ENCODE measurements at places on chromosomes 1 and 21. TPM values are rescaled to one million over a fixed set of nuclear protein-coding genes. Genes with fewer than 3 reads are reported as not detected.
A peak's percentile ranks its signal among the peaks of the same experiment; 100 is the strongest.

GRCh38 chr1:193104502-193104906, 710 bp downstream of the GLRX2 start:
- DNase-seq: peak; percentile 85

DNA sequence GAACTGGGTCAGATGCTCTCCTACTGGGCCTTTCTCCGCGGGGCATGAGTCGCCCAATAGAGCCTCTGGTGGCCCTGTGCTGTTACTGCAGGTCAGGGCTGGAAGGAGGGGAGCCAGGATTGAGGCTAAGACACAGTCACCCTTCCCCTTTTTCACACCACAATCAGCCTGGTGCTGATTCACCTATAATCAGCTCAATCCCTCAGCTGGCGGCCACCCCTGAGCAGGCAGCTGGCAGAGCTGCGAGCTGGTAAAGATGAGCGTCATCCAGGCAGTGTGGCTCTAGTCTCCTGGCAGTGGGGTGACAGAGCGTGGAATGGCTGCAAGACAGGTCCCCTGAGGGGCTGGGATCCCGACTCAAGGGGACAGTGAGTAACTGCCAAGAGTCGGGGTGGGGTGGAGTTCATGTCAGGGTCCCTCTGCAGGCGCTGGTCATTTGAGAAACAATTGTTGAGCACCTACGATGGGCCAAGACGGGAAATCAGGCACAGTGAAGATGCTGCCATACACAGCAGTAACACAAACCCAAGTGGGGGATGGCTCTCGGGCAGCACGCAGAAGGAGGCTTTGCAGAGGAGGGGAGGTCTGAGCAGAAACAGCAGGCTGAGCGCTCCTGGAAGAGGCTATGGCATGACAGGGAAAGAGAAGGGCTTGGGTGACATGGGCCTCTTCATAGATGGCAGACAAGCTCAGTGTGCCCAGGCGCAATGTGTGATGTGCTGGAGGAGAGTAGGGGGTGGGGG, 21.8 kb downstream of the ATF3 start:
- DNase-seq: no peak

GRCh38 chr21:26977746-26978145, 10.9 kb upstream of the ADAMTS5 start:
- DNase-seq: no peak

GRCh38 chr1:99850459-99851291, 514 bp downstream of the AGL start:
- DNase-seq: no peak

GRCh38 chr1:199113265-199113869, 474.5 kb downstream of the PTPRC start:
- DNase-seq: no peak

Gene MROH9
- total RNA-seq: not detected

Gene HPDL
- 0.35 TPM for total RNA-seq

Data from osteocyte (in vitro differentiated cells).